ENCODE measurements at places on chromosomes 1 and 21. TPM values are rescaled to one million over a fixed set of nuclear protein-coding genes. Genes with fewer than 3 reads are reported as not detected.

DNA sequence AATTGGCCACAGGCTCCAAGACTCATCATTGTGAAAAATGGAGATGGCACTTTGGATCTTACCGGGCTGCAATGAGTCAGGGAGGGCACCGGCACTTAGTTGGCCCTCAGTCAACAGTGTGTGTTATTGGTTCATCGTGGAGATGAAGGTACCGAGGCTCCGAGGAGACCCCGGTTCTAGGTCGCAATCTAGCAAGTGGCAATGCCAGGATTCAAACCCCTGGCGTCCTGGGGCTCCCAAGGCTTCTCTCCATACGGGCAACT, 49.0 kb upstream of the ACOT11 start:
- peaks cover 16% of the 10 kb centered on the region for H3K4me1 ChIP-seq
- H3K27me3 ChIP-seq: no peaks in the 10 kb centered on the region
- H3K27ac ChIP-seq: no peak overlapping the region
- H3K36me3 ChIP-seq: no peaks in the 10 kb centered on the region
- DNase-seq: no peak
- H3K4me3 ChIP-seq: peak overlapping the region; percentile 51

- no peak overlapping the region for H3K4me3 ChIP-seq
- DNase-seq: no peak
- H3K36me3 ChIP-seq: no peaks in the 10 kb centered on the region
- H3K4me1 ChIP-seq: peaks cover 11% of the 10 kb centered on the region
- no peak overlapping the region for H3K27ac ChIP-seq
These were observed 12.9 kb upstream of the CEP85 start for GRCh38 chr1:26221094-26221493.

GRCh38 chr1:33330361-33330890, 9.5 kb upstream of the A3GALT2 start:
- no peak overlapping the region for H3K4me3 ChIP-seq
- DNase-seq: peak; percentile 49

Gene GCSAML
- 0.60 TPM for polyA plus RNA-seq

All from sigmoid colon (tissue), 7 donors.